GM12864 (cell line): ENCODE measurements at places on chromosomes 2 and 18.

DNA sequence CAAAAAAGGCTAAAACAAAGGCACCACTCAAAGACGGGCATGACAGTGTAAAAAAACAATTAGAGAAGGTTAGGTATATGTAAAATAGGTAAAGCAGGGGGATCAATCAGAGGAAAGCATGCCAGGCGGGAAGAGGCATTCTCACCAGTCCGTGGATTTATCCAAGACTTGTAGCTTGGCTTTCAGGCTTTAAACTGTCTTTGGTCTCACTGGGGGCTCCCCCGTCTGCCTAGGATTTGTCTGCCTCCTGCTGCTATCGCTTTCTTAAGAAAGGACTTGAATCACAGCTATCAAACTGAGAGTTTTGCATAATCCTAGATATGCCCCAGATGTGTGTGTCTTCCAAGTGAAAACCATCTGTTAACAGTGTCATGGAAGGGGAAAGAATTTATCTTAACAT lies 11.1 kb upstream of the GORASP2 start:
- no peak for DNase-seq

DNA sequence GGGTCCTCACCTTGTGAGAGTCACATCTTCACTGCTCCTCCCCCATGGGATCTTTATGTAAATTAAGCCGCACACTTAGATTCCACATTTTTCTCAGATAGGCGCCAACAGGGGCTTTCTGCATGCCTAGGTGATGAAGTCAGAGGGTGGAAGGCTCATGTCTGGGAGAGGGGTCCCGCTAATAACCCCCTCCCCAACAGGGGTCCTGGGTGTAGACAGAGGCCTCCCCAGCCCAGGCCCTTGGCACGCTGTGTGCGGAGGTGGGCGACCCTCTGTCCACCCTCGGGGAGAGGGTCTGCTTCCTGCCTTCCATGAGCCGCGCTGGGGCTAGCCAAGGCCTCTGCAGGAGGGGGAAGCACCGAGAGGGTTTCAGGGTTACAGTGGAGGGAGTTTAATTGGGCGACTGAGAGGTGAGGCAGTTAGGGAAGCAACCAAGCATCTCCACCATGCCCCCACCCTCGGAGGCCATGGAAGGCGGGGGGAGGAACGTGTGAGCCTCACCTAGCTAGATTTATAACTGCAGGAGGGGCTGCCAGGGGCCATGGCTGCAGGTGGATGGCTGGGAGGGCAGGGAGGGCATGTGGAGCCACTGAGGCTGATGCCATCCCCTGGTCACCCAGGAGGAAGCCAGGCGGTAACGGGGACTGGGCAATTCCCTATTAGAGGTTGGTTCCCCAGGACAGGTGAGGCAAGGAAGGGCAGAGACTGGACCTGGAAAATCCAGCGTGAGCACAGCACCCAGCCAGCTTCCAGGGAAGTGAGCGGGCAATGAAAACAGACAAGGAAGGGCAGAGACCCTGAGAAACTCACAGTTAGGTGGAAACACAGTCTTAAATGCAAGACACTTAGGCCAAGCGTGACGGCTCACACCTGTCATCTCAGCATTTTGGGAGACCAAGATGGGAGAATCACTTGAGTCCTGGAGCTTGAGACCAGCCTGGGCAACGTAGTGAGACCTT lies 7.7 kb upstream of the PXDN start:
- no peak for DNase-seq

DNA sequence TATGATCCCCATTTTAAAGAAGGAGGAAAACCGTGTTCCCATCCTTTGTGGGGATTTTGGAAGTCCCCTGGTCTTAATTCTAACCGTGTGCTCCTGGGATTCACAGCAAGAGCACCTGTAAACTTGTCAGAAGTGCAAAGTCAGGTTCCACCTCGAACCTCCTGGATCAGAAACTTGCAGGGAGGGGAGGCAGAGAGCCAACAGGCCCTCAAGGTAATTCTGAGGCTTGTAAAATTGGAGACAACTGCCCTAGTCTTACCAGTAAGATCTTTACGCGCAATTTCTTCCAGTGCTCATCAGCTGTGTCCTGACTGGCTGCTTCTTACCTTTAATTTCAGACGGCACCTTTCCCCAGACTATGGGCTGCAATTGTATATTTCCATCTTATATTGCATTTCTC lies 113.3 kb upstream of the SEC11C start:
- DNase-seq: no peak

DNA sequence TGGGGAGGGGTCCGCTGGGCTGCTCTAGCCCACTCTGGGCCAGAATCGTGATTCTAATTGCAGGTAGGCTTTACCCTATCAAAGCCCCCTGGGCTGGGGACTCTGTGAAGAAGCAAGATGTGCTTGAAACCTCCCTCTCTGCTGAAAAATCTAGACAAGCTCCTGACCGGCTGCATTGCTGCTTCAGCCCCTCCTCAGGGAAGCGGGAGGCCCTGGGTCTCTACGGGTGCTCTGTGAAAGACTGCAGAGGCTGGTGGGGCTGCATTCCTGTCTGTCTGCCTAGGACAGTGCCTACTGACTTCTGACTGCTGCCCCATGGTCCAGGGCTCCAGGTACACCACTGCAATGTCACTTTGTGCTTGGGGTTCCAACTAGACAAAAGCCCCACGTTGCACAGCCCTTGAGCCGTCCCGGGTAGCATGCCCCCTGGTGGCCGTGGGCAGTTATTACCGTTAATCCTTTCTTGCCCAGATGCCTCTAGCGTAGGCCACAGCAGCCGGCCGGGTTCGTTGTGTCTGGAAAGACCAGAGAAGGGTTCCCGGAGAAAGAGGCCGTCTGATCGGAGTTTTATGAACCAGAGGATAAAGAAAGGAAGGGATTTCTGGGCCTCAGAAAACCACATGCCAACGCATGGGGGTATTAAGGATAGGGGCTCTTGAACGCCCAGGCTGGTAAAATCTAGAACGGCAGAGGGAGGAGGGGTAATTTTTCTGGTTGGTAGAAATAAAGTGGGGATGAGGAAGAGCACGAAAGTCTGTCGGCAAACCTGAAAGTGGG lies 15.9 kb upstream of the C1QL2 start:
- DNase-seq: peak; percentile 7

- DNase-seq: no peak
These were observed 63.0 kb downstream of the RBM43 start for GRCh38 chr2:151198645-151199044.

- no peak for DNase-seq
These were observed 44.7 kb downstream of the PSD4 start for GRCh38 chr2:113218283-113219091.

GRCh38 chr2:239239607-239240413 lies 161.0 kb downstream of the HDAC4 start:
- no peak for DNase-seq
